HL-60 (cell line): ENCODE measurements at places on chromosomes 2 and 18.

DNA sequence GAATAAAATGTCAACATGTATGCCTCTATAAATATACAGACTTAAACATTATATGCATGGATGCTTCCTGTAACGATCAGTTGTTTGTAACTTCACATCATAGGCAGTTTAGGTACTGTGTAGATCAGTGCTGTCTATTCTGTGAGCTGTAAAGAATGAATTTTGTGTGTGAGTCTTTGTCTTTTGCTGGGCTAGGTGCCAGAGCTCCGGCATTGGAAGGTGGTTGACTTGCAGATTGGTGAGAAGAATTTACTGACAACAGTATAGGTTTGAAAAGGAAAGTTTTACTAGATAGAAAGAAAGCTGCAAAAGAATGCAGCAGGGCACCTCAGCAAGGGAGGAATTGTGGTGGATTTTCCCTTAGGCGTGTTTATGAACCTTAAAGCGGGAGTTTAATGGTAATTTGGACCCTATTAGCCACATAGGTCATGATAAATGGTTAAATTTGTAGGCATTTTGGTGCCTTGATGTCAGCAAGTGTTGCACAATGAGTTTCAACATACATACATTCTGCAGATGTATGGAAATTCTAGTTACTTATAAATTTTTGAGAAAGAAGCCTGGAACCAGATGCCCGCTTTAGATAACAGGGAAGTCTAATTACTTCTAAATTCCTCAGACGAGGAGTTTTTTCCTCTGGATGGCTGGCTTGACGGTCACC is 6.7 kb upstream of the QPCT start:
- no peak for DNase-seq

DNA sequence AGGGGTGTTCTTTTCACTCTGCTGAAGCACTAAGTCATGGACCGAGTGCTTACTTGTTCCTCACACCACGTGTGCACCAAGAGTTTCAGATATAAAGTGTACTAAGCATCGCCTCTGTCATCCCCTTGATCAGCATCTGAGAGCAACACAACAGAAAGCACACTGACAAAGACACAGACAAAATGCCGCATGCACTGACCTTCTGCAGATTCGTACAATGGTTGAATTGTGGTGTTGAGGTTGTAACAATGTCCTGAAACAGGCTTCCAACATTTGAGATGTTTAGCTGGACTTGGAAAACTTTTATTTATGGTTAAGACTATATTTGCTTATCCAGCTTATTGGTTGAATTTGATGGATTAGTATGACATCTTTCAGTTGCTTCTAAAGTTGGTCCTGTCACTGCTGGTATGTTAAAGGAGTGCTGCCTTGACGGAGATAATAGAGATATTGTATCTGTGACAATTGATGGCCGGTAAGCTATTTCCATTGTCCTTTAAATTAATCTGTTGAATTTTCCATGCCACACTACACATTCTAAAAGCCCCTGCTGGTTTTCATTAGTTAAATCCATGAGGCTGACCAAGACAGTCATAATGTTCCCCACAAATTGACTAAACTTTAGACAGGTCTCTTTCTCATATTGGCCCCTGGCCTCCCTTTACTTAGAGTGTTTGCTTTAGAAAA is 99.9 kb downstream of the CBLN2 start:
- DNase-seq = no peak

- DNase-seq = peak; percentile 6
Measured at GRCh38 chr2:100818606-100819369, 1.2 kb upstream of the NPAS2 start.

DNA sequence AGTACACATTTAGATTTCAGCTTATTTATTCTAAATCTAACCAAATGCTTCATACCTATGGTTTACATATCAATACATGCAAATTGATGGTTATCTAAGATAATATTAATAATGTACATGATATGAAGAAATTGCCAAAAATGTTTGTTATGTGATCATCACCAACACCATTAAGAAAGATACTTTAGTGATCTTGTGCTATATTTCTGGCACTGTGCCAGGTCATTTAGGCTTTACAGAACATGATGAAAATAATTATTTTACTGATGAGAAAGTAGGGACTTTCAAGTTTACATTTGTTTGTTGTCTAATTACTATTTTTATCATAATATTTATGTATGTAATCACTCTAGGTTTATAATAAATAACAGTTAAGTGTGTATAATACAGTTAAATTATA is 158.3 kb downstream of the GULP1 start:
- no peak for DNase-seq

- DNase-seq = no peak
Measured at GRCh38 chr2:49831698-49832367, 677.5 kb upstream of the FSHR start.

DNA sequence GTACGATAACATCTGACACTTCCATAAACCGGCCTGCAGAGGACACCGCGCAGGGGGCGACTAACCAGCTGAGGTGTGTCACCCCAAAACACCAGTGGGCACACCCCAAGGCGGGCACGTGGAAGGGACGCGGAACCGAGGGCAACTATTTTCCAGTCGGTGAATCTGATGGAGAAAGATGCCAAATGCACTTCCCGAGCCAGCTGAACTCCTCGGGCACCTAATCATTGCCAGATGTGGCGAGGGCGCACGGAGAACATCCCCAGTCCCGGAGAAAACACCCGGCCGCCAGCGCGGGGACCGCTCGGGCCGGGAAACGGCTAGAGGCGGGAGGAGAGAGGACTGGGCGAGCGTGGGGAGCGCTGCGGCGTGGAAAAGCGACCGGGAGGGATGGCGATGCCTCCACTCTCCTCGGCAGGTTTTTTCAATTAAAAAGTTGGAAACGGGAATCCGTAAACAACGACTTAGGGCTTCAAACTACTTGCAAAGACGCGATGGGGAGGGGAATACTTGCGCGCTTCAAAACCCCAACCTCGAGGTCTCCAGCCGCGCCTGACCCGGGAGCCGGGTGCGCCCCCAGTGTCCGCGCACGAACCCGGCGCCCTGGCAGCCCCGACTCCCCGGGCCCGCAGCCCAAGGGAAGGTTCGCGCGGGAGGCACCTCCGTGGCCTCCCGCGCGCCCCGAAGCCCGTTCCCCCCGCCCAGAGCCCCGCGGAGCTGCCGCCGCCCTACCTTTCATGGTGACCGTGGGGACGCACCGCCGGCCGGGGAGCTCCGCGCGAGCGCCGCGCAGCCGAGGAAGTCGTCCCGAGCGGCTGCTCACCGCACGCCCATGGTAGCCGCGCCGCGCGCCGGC is 497 bp downstream of the COLEC12 start:
- DNase-seq = no peak

- no peak for DNase-seq
Measured at GRCh38 chr2:204315236-204315662, 230.0 kb upstream of the PARD3B start.

DNA sequence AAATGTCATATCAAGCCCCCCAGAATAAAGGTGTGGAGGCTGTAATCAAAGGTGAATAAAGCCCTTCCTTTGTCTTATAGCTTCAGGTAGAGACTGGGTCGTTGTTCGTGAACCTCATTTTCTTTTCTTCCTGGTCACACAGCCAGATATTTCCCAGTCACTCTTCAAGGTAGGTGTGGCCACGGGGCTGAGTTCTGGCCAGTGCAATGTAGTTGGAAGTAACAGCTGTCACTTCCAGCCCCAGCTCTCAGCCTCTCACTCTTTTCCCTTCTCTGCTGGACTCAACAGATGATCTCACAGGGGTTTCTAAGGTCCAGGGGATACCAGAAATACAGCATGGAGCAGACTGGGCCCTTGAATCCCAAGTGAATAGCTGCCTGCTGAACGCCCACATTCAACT is 15.8 kb upstream of the TRPM8 start:
- DNase-seq = no peak

DNA sequence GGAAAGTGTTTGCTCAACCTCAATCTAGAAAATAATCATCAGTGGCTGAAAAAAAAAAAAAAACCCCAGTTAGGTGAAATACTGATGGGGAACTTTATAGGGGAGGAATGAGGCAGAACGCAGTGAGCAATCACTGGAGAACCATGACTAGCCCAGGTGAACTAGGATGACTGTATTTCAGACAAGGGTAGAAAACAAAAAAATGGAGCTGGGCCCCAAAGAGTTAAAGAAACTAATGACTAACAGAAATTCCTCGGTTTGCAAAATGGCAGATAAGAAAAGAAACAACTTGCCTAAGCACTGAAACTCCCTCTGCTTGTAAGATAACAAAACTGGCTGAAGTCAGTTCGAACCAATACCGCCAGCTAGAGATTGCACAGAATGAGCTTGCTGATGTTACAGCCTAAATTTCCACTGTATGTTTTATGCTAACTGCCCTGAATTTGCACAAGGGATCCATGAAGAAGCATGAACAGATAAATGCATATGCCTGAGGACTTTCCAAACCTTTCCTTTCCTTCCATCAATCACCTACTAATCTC is 245.9 kb downstream of the METTL4 start:
- no peak for DNase-seq

DNA sequence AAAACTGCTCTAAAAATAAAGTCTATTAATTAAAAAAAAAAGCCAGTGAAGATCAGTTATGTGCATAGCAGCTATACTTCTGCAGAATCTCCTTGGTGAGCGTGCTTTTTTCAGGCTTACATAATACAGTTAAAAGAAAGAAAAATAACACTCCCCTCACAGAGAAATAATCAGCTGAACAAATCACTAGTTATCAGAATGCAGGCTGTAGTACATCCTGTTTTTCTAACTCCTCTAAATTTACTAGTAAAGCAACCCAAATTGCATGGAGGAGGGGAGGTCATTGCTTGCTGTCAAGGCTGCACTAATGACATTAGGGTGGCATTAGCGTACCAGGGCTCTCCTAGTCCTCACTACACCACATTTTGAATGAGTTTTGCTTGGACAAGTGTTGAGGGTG is 192.2 kb downstream of the PLCL1 start:
- DNase-seq = no peak

- DNase-seq = no peak
Measured at GRCh38 chr2:71563872-71564271, 110.5 kb downstream of the DYSF start.

- DNase-seq = no peak
Measured at GRCh38 chr2:227186751-227187150, 22.3 kb downstream of the COL4A3 start.

DNA sequence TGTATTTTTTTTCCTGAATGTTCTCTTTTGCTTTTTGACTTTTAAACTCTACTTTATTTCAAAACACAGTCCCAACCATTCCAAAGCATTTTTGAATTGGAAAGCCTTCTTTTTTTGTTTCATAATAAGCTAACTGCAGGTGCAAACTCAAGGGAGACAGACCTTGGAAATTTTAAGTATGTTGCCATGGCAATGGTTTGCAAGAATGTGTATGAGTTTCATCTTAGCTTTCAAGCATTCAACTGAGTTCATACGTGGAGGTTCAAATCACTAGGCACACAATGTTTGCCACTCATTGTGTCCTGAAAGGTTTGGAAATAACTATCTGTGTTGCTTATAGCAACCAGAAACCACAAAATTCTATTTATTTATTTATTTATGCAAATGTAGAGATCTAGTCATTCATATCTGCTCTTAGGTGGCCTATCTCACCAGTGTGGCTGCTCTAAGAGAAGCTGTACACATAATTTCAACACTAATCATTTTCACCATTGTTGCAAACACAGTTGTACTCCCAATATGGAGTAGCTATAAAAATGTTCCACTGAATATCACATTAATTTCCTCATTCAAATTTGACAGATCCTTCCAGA is 805.7 kb upstream of the FSHR start:
- DNase-seq = no peak

- no peak for DNase-seq
Measured at GRCh38 chr2:102091121-102091520, 51.4 kb upstream of the IL1R1 start.

GRCh38 chr2:237749961-237750360 is 48.6 kb upstream of the RBM44 start:
- DNase-seq = no peak

- no peak for DNase-seq
Measured at GRCh38 chr2:9708683-9709538, 78.1 kb upstream of the YWHAQ start.

GRCh38 chr2:7888876-7889275 is 793.0 kb upstream of the ID2 start:
- DNase-seq = no peak

- no peak for DNase-seq
Measured at GRCh38 chr2:210541290-210541902, 15.0 kb upstream of the CPS1 start.

DNA sequence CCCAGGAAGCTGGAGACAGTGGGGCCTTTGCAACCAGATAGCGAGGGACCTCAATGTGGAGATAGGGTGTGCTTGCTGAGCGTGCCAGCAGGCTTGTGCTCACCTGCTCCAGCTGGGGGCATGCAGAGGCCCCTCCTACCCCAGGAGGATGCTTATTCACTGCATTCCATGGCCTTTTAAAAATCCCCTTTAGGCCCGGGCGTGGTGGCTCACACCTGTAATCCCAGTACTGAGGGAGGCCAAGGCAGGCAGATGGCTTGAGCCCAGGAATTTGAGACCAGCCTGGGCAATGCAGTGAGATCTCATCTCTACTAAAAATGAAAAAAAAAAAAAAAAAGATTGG is 54.5 kb downstream of the ODC1 start:
- DNase-seq = no peak

DNA sequence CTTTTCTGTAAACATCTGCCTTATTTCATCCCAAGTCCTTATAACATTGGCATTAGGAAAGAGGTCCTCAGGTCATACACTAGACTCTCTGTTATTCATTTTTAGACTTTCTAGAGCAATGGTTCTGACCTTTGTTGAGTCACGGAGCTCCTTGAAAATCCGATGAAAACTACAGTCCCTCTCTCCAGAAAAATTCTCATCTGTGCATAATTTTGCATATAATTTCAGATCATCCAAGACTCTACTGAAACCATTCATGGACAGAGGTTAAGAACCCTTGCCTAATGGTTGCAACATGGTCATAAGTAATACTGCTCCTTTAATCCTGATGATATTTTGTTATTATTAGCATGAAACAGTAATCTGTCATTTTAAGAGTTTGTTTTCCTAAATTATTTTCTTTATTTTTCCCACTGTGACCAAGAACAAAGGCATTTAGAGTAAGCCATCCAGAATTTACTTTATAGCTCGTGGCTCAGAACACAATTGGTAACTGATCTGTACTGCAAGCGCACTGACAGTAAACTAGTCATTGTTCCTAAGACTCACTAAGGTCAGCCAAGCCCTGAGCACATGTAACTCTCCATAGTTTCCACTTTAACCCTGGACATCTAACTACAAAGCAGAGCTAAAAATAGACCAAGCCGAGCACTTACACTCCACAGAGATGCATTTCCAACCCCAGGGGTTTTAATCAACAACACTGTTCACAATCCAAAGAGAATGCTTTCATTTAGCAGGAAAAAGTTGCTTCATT is 8.4 kb downstream of the MYOM1 start:
- no peak for DNase-seq
